Stimulated activated CD8-positive, alpha-beta memory T cell treated with anti-CD3 and anti-CD28 coated beads, Interleukin-15, amount 100 ng/mL, for 48 hours (primary cell): ENCODE measurements at places on chromosomes 5 and 9.

DNA sequence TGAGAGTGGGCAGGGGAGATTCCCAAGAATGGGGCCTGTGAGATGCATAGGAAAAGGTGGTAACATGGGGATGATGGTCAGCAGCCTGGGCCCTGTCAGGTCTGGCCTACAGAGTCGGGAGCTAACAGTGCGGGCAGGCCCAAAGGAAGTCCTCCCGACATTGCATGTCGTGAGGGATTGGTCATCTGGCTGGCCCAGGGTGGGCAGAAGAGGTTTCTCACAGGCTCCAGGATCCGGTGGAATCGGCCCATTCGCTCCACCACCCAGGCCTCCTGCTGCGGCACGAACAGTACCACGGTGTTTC, 514 bp downstream of the STOML2 start:
- no peak for DNase-seq

GRCh38 chr5:132762246-132763000, 14.6 kb downstream of the SEPTIN8 start:
- DNase-seq: no peak

DNA sequence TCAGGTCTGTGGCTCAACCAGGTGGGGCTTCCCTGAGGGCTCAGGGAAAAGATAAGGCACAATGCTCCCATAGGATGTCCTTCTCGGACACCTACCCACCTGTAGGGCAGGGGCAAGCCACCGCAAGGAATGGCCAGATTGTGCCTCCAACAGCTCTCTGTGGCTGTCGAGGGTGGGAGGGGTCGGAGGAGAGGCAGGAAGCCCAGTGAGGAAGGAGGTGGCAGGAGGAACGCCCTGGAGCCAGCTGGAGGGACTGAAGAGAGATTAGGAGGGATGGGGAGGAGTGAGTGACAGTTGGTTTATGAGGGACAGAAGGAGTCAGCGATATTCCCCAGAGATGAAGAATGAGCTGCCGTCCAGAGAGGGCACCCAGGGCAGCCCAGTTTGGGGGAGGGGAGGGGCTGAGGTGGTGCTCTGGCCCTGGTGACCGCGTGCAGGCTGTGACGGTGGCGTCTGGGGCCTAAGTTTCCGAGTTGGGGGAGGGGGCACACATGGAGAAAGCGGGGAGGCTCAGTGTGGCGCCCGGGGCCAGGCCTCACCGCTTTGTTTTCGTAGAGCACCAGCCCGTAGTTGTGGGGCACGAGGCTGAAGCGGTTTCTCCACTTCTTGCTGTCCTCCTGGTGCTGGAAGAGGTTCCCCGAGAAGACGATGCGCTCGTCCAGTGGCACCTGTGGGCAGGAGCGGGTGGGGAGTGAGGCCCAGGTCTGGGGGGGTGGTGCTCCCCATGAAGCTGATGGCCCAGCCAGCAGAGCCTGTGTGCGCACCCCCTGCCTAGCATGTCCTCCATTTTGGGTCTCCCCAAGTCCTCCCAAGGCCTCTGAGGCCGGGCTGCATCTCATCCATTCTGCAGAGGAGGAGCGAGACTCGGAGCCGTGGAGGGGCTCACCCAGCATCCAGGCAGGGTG, 75.6 kb downstream of the LRSAM1 start:
- DNase-seq: no peak

DNA sequence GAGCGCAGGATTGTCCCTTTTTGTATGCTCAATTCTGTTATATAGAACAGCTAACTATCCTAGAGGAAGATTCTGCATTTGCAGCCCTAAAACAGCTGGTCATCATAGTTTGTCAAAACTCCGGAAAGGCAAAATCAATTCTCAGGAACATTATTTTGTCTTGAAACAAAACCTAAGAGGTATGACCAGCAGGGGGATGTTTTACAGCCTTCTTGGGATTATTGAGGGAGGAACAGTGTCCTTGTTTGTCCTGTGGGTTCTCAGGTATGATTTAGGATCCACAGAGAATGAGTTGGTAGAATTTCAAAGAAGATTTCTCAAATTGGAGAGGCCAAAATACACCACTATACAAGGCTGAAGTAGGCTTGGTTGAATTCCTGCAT, 136.4 kb downstream of the ZSWIM6 start:
- no peak for DNase-seq

GRCh38 chr9:135877791-135878527, 29.4 kb downstream of the CAMSAP1 start:
- no peak for DNase-seq

DNA sequence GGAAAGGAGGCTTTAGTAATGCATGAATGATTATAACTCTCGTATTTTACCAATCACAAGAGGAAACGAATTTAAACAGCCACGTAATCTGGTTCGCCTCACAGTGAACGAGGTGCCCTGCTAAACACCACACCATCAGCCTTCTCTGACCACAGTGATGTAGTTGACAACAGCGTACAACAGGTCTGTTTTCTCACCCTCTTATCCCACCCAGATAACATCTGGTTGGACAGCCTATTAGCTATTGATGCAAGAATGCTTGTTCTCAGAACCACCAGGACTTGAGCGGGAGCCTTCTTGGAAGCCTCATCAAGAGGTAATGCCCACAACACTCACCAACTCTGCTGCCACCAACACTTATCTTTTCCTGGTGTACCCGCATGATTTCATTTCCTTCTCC, 23.3 kb downstream of the SLC1A3 start:
- DNase-seq: no peak

DNA sequence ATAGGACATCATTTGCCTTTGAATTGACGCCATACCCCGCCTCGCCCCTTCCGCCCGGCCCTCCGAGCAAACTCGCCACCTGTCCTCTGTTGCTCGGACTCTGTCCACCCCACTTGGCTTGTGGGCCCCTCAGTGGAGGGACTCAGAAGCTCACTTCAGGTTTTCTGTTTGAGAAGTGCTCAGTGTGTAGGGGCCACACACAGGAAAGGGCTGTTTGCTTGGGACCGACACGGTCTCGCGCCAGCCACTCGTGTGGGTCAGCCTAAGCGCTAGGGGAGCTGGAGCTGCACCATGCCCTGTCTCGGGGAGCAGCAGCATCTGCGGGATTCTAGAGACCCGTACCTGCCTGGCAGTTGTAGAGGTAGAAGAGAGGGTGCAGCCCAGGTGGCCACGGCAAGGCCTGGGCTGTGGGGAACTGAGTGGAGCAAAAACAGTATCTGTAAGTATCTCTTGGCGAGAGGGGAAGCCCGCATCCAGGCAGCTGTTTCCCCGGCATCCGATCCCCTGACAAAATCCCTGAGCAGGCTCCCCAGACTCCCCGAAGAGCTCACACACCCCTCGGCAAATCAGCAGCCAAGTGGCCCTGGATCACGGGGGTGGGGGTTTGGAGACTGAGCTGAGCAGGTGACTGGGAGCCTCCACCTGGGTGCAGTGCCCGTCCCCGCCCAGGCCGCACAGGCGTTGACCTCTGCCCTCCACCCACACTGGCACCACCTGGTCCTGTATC, 52.2 kb downstream of the COL5A1 start:
- DNase-seq: no peak

GRCh38 chr9:101365181-101365580, 19.6 kb downstream of the BAAT start:
- DNase-seq: no peak

DNA sequence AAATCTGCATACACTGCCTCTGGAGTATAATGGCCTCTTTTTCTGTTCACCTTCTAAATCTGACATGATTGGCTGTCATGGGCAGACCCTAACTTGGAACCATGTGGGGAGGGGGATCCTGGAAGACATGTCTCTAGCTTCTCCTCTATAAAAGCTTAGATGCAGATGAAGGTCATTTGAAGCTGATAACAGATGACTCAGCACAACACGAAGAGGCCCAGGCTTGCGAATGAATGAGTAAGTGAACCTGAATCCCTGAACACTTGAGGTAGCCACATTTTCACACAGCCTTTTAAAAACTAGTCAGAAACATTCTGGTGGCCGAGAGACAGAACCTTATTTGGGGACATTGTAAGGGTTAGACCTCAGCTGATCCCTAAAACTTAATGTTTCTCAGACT, 282.6 kb downstream of the ELAVL2 start:
- no peak for DNase-seq

DNA sequence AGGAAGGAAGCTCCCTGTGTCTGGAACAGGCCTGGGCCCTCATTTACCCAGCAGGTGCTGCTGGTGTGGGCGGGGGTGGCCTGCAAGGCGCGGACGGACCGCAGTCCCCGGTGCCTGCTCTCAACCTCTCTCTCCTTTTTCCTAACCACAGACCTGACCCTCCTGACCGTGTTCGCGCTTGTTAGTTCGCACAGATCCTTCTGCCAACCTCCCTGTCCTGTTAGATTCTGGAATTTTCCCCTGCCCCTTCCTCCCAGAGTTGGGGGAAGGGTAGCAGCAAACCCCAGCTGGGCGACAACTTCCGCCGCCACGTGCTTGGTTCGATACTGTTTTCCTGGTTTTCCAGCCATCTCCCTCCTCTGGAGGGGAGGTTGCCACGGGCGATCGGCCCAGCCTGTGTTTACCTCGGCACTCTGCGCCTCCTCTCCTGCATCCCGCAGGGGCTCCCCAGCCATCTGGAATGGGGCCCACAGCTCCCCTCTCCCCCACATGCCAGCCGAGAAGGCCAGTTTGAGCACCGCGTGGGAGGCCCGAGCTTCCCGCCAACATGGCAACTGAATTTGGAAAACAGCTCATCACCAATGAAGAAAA, 70.8 kb upstream of the UNC5A start:
- DNase-seq: no peak

DNA sequence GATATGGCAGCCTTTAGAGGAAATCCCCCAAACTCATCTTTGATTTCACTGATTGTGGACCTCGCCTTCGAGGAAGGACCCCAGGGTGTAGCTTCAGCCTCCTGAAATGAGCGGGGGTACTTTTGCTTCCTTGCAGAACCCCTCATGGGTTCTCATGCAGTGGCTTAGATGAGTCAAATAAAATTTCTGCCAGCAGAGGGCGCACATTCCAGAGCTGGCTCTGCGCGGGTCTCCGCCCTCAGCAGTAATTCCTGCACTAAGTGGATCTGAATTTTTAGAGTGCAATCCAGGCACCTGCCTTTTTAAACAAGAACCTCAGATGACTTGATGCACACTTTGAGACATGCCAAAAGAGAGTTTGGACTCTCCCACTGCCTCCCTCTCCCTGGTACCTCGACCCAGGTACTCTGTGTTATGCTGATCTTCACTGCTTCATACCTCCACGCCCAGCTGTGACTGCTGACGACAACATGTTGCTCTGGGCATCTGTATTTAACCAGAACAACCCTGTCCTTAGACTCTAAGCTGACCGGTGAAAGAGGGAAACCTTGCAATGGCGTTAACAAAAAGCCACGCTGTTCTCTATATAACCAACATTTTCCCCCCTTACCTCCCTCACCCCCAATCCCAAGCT, 7.3 kb downstream of the EGFLAM start:
- DNase-seq: peak; percentile 17

DNA sequence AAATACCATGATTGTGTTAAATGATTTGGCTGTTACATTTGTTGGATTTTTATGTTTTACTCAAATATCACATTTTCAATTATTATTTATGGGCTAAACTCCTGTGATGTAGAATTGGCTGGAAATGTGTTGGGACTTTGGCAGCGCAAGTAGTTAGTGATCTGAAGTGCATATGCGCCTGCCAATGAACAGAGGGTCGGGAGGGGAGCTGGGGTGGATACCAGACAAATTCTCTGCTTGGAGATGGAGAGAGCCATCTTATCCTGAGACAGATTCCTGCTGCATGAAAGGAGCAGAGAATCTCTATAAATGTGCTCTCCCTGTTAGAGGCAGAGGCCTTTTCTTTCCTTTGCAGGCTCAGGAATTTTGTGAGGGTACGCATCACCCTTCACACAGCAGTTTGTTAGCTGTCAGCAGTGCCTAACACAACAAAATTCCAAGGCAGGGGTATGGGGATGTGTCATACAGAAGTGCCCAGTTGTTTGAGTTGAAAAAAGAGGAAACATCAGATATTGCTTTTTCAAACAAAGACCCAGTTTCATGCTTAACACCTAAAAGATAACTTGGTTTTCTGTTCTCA, 489.1 kb downstream of the CSNK1G3 start:
- no peak for DNase-seq

- DNase-seq: no peak
Observed at GRCh38 chr5:139137697-139138096, 60.5 kb downstream of the SIL1 start.

GRCh38 chr5:34627794-34628193, 28.3 kb upstream of the RAI14 start:
- DNase-seq: no peak

DNA sequence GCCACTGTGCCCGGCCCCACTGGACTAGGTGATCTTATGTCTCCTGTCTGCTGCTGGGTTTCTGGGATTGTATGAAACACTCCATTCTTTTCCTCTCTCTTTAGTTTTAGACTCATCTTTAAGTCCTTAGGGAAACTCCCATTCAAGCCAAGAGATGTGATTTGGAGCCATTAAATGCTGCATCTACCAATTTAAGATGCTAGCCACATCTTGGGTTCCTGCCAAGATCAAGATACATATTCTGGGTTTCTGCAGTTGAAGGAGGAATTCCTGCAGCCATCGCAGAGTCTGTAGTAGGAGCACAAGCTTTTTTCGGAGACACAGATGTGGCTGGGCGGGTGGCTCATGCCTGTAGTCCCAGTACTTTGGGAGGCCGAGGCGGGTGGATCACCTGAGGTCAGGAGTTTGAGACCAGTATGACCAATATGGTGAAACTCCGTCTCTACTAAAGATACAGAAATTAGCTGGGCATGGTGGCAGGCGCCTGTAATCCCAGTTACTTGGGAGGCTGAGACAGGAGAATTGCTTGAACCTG, 23.2 kb downstream of the STXBP1 start:
- no peak for DNase-seq

DNA sequence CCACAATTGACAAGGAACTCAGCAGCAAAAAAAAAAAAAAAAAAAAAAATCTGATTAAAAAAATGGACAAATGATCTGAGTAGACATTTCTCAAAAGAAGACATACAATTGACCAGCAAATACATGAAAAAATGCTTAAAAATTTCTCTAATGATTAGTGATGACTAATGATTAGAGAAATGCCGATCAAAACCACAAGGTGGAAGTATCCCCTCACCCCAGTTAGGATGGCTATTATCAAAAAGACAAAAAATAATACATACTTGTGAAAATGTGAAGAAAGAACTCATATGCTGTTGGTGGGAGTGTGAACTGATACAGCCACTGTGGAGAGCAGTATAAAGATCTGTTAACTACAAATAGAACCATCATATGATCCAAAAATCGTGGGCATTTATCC, 245.3 kb downstream of the OSTF1 start:
- DNase-seq: no peak

DNA sequence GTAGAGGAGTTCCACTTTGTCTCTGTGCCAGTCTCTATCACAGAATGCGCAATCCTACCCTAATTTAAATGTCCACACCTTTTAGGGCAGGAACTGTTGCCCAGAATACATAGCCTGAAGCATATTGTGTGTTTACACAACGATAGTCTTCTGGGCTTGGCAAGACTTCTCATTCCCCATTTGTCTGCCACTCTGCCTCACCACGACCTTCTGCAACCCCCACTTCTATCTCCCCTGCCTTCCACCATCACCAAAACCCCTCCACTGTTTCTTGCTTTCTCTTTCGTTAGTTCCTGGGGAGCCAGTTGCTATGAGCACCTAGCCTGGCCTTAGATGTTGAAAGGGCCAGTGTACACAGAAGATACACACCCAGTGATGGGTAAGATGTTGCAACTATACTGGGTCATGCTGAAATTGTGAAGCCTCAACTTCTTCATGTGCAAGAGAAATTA, 883 bp upstream of the RNF145 start:
- no peak for DNase-seq

GRCh38 chr9:120692901-120693699, 21.2 kb downstream of the MEGF9 start:
- no peak for DNase-seq

- no peak for DNase-seq
Observed at GRCh38 chr5:67809589-67809988, 406.0 kb upstream of the PIK3R1 start.

GRCh38 chr9:71589612-71590011, 178.7 kb downstream of the CEMIP2 start:
- DNase-seq: no peak
